NCI-H187 (cell line): ENCODE measurements at places on chromosomes 7 and 10.
A peak's percentile ranks its signal among the peaks of the same experiment; 100 is the strongest.

- no peak for DNase-seq
Observed at GRCh38 chr10:32065856-32066255, 9.6 kb upstream of the KIF5B start.

GRCh38 chr7:47202146-47202783, 379.6 kb downstream of the TNS3 start:
- DNase-seq, result no peak

- DNase-seq, result no peak
Observed at GRCh38 chr7:135771961-135772638, 23.5 kb upstream of the FAM180A start.

- DNase-seq, result no peak
Observed at GRCh38 chr10:100518761-100519241, 860 bp downstream of the SEC31B start.

GRCh38 chr10:52071814-52072213, 242.3 kb upstream of the DKK1 start:
- DNase-seq, result no peak

DNA sequence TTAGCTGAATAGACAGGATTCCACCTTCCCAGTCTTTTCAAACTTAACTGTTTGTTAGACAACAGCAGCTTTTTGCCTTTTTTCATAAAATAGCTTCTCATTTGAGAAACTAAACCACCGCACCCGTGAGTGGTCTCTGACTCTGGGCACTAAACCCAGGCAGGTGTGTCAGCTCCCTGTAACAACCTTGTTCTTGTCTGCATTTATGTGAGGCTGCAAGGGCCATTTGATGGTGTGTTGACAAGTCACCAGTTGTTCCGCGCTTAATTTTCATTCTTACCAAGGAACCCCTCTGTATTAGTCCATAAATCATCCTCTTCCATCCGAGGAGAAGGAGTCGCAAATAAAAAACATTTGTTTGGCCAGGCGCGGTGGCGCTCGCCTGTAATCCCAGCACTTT, 1.5 kb downstream of the STOX1 start:
- DNase-seq, result no peak

GRCh38 chr10:79088176-79088575, 19.4 kb downstream of the ZMIZ1 start:
- DNase-seq, result no peak

GRCh38 chr10:104100795-104101194, 15.1 kb upstream of the COL17A1 start:
- DNase-seq, result no peak

GRCh38 chr7:33596686-33597085, 308.7 kb upstream of the BMPER start:
- no peak for DNase-seq

DNA sequence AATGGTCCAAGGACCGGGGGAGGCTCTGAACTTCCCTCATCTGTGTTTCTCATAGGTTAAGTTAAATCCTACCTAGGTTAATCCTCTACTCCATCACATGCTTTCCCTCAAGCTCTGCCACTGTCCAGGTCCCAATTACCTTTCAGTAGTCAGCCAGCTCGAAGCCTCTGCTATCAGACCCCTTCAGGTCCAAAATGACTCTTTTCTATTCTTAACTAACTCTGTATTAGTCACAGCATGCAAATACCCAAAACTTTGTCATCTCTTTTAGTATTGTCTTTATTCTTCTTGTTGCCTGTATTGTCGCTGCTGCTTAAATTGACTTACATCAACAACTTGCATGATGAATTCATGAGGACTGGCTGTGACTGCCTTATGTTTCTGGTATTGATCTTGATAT, 15.3 kb downstream of the PPP1R17 start:
- no peak for DNase-seq

DNA sequence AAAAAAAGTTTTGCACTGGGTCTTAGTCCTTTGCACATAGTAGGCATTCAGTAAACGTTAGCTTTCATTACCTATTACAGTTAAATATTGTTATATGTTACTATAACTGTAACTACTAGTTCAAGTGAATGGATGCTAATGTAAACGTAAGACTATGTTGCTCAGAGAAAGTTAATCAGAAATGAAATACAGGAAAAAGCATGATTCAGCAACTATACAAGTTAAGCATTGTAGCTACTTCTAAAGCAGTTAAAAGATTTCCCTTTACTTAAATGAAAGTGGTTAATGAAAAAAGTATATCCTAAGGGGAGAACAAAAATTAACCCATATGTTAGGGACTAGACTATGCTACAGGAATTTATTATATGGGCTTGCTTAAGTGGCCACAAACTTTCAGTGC, 121.2 kb downstream of the SKAP2 start:
- DNase-seq, result no peak

GRCh38 chr7:105046414-105046813, 32.4 kb downstream of the KMT2E start:
- no peak for DNase-seq

GRCh38 chr7:64636386-64636785, 29.5 kb upstream of the ZNF107 start:
- no peak for DNase-seq

GRCh38 chr7:155399577-155399976, 58.4 kb upstream of the EN2 start:
- DNase-seq, result no peak

DNA sequence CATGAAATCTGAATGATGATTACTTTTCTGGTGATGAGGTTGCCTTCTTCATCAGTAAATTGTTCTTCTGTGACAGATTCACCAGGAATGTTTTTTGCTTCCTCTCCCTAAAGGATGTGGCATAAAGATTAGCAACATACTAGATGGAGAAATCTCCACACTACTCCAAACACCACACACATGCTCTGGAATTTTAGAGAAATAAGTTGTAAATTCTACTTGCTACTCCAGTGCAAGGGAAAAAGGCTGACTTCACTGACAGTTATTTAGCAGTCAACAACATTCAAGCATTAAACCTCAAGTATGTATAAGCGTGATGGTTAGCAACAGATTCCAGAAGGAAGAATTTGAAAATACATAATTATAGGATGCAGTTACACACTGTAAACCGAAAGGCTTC, 137.9 kb upstream of the CCDC6 start:
- DNase-seq, result no peak

- no peak for DNase-seq
Observed at GRCh38 chr10:31069411-31069810, 37.7 kb upstream of the ZNF438 start.

- no peak for DNase-seq
Observed at GRCh38 chr10:71270301-71271220, 48.5 kb upstream of the SLC29A3 start.

DNA sequence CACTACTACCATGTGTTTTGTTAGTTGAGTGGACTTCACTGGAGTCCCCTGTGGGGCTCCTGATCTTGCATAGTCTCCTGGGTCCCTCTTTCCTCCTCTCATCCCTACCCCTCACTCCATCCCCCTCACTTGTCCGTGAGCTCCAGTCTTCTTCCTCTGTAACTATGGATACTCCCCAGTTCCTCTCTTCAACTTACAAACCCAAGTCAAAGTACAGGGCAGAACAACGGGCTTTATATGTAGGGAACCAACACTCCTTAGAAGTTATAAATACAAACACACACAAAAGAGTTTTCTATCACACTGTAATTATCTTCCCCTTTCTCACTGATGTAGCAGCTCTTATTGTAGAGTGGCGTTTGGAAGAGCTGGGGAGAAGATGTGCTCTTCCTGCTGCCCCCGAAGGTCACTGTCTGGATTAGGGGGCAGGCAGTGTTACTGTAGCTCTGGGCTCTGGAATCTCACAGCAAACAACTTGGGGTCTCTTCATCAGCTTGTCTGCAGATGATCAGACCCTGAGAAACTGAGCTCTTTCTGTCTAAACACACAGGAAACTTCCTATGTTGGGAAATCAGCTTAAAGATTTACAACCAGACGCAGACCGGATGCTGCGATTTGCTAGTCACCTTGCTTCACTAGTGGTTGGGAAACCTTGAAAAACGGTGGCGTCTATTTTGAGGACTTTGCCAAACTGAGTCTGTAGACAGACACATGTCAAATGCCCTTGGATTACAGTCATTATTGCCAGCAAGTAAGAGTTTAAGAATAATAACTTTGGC, 13.6 kb downstream of the SNX10 start:
- no peak for DNase-seq

DNA sequence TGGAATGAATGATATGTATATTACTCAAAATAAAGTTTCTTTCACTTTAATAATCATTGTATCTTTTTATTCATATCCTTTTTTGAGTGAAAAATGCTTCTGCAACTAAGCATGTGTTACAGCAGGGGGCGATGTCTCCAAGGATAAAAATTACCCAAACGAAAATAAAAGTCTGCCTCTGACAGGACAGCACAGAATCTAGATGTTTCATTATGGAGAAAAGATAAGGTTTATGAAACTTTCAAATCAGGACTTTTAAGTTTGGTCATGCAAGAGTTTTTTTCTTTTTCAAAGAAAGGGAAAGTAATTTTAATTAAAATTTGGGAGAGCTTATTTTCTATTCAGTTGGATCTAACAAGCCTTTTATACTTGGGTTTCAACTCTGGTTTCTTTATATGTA, 48.4 kb downstream of the TES start:
- DNase-seq, result no peak

- no peak for DNase-seq
Observed at GRCh38 chr7:46786221-46786954, 795.5 kb downstream of the TNS3 start.

- no peak for DNase-seq
Observed at GRCh38 chr10:70602665-70603448, at the start of gene PRF1. PRF1 (minus strand) TSS chr10:70602741; CDS start chr10:70600902, 1,839 bp downstream.

- no peak for DNase-seq
Observed at GRCh38 chr10:116164291-116164690, 108.7 kb downstream of the GFRA1 start.

GRCh38 chr7:149633976-149634945, 136.7 kb upstream of the ZNF746 start:
- no peak for DNase-seq

- no peak for DNase-seq
Observed at GRCh38 chr10:35885076-35885475, 243.0 kb upstream of the FZD8 start.

- DNase-seq, result peak; percentile 60
Observed at GRCh38 chr10:98041352-98042043, 11.1 kb upstream of the CRTAC1 start.

- DNase-seq, result no peak
Observed at GRCh38 chr10:11304906-11305585, 287.4 kb downstream of the CELF2 start.

DNA sequence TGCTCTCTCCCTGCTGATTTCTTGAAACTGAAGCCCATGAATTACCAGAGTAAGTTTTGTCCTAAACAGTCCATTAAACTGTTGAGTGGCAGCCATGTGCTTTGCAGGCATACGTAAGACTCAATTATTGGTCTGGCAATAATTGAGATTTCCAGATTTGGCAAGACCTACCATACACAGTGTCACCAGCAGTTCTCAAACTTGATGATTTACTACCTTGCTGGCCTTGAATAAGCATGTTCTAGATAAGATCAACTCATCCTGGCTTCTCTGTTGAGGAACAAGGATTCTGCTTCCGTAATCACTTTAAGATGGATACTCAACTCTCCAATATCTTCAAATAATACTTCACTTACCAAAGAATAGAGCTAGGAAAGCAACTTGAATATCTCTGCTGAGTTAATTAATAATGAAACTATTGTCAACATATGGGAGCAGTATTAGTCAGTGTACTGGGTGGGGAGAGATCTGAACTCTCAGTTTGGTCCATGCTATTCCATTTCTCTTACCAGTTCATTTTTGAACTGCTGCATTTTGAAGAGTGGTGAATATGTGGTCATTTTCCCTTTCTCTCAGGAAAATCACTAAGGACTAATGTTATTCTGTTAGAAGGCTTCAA, 181.4 kb downstream of the IPMK start:
- DNase-seq, result no peak

DNA sequence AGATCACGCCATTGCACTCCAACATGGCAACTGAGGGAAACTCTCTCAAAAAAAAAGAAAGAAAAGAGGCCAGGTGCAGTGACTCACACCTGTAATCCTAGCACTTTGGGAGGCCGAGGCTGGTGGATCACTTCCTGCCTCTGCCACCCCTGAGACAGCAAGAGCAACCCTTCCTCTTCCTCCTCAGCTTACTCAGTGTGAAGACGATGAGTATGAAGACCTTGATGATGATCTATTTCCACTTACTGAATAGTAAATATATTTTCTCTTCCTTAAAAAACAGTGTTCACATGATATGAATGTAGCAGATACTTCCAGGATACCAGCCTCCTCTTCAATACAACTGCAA, 2.1 kb upstream of the ZKSCAN1 start:
- no peak for DNase-seq

- DNase-seq, result no peak
Observed at GRCh38 chr7:38518541-38518940, 112.6 kb downstream of the AMPH start.

DNA sequence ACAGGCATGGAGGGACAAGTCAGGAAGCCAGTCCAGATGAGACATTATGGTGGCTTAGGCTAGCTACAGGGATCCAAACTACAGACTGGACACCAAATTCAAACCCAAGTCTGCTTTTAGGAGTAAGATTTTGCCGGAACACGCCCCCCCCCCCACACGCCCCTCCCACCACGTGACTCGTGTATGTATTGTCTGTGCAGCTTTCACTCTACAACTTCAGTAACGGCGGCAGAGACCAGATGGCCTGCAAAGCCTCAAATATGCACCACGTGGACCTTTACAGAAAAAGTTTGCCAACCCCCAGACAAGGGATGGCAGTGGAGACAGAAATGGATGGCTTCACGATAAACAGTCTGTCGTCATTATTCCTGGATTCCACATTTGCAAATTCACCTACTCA, 14.5 kb downstream of the HIPK2 start:
- DNase-seq, result no peak

- DNase-seq, result no peak
Observed at GRCh38 chr7:43692582-43693373, 36.5 kb downstream of the COA1 start.
